Activated CD4-positive, alpha-beta T cell treated with anti-CD3 and anti-CD28 coated beads, Interleukin-2, Interleukin-6, amounts not matched to agents 100 ng/mL and 50 ng/mL, durations not matched to agents 16 hours and 8 hours (primary cell): ENCODE measurements at places on chromosomes 5 and 9.
A peak's percentile ranks its signal among the peaks of the same experiment; 100 is the strongest.

DNA sequence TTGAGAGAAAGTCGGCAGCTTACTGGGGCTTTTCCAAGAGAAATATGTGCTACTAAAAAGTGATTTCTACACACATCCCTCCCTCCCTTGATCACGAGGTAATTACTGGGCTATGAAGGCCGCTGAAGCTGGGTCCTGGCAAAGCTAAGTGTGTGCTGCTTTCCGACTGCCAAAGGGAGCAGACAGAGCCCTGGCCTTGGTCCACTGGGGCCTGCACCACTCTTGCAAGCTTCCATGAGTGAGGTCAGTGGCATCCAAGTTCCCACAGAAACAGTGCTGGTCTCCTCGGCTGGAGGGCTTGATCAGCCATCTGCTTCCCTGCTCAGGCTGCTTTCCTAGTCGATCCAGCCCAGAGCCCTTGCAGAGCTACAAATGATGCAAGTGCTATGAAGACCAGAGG is 154.8 kb upstream of the LHFPL2 start:
- no peak for DNase-seq

DNA sequence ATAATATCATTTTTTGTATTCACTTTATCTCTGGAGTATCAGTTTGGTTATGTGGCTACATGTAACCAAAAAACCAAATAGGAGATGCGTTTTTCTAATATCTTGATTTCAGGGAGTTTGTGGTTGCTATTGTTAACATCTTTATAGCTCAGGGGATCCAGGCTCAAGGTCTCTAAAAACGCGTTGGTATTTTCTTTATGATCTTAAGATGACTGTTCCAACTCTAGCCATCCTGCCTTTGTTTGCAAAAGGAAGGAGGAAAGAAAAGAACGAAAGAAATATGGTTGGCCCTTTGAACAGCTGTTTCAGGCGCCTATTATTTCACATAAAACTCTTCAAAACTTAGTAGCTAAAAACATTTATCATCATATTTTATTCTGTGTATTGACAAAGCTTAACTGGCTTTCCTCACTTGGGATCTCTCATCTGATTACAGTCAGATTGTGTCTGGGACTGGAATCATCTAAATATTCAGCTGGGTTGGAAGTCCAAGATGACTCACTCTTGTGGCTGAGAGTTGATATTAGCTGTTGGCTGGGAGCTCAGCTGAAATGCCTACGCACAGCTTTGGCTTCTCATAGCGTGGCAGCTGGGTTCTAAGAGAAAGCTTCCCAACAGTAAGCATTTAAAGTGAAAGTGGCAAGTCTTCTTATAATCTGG is 60.1 kb downstream of the FAM174A start:
- peak; percentile 10 for DNase-seq

DNA sequence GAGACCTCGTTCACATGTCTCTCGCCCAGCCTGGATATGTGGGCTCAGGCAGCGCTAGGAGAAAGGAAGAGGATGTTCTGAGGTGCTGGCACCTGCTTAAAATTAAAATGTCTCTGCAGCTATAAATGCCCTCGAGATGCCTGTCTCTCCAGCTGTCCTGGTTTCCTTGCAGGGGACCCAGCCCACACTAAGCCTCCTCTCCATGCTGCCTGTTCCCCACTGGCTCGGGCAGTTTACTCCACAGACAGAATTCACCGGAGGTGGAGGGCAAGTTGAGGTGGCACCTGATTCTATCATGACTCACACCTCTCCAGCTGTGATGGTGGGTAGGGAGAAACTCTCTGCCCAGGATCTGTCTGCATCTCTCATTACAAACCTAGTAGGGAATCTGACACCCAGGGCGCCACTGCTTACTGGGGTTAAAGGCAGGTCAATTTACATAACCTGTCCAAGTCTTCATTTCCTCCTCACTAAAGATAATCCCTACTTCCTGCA is 420.9 kb downstream of the SPOCK1 start:
- no peak for DNase-seq

- DNase-seq: no peak
Observed at GRCh38 chr9:73845539-73845938, 651.6 kb upstream of the RORB start.

DNA sequence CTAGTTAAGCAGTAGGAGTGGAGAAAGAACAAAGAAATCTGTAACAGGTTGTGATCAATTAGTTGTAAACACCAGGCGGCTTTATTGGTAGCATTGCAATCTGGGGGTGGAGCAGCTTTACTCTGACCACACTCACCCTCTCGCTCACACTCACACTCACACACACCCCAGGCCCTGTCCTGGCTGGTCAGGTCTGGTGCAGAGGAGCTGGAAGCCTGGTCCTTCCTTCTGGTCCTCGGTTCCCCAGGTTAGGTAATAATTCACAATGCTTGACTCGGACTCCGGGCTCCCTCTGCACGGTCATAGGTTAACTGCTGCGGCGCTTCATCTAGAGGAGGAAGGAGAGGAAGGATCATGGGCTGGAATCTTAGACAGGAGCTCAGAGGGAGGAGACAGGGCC is 1.6 kb downstream of the CCL19 start:
- no peak for DNase-seq

DNA sequence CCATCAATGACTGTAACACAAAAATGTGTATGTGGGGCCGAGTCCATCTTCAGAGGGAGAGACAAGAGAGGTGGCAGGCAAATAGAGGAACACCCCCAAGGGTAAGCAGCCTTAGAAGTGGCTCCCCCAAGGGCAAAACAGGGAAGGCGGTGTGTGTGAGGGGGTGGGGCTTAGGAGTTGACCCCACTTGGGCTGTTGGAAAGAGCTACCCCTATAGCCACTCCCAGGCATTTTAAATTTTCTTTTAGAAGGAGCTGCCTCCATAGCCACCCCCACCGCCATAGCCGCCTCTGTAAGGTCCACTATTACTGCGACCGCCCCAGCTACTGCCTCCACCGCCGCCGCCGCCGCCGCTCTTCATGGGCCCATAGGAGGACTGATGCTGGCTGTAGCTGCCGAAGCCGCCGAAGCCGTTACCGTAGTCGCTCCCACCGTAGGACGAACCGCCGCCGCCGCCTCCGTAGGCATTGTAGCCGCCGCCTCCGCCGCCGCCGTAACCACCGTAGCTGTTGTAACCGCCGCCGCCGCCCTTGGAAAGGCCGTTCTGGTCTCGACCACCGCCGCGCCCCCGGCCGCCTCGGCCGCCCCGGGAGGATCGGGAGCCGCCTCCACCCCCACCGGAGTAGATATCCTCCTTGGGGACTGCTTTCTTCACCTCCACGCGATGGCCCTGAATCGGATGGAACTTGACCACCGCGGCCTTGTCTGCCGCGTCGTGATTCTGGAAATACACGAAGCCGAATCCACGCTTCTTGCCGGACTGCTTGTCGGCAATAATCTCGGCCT is 1.1 kb downstream of the HNRNPA0 start:
- DNase-seq: peak; percentile 56

- DNase-seq: peak; percentile 77
Observed at GRCh38 chr9:109817846-109818472, 38.0 kb downstream of the PALM2AKAP2 start.

DNA sequence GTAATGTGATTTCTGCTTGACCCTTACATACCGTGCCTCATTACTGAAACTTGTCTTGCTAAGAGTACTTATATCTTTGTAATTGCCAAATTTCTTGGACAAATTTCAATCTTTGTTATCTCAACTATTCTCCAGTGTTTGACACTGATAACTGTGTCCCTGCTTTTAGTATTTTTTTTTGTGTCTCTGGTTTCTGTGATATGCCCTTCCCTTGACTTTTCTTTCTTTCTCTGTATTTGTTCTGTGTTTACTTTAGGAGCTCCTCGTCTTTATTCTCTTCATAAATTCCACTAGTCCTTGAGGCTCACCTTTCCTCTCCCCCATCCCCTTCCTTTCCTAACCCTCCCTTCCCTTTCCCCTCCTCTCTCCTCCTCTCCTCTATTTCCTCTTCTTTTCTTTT is 123.7 kb upstream of the FBXL17 start:
- no peak for DNase-seq

DNA sequence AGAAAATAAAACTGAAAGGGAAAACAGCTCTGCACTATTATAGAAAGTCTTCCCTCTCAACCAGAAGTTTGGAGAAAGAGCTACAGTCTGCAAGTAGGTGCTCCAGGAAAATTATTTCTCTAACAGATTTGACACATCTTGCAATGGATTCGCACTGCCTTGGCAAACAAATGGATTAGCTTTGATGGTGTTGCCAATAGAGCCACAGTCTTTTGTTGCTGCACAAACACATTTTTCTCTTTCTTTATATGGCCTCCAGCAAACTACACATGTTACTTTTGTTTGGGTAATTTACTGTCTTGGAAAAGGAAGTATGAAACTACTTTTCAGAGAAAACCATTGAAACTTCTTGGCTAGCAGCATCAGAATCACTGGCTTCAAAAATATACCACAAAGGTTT is 523.1 kb downstream of the EFNA5 start:
- no peak for DNase-seq

GRCh38 chr9:3576328-3576727 is 50.5 kb upstream of the RFX3 start:
- DNase-seq: no peak

DNA sequence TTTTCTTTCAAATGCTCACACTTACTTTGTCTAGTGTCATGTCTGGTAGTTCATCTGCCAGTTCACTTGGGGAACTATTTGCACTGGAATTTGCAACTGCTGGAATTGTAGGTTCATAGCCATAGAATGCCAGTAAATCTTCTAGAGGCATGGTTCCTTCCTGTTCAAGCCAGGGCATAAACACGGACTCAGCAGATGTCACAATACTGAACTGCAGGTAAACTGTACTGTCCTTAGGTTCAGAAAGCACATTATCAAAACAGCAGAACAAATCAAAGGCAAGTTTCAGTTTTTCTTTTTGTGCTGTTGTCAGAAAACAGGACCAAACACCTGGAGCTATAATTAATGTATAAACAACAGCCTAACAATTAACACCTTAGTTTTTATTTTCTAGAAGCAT is 13.1 kb downstream of the MIER3 start:
- no peak for DNase-seq

DNA sequence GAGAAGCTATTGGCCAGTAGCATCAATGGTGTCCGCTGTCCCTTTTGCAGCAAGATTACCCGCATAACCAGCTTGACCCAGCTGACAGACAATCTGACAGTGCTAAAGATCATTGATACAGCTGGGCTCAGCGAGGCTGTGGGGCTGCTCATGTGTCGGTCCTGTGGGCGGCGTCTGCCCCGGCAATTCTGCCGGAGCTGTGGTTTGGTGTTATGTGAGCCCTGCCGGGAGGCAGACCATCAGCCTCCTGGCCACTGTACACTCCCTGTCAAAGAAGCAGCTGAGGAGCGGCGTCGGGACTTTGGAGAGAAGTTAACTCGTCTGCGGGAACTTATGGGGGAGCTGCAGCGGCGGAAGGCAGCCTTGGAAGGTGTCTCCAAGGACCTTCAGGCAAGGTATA is 10.8 kb downstream of the TRIM32 start:
- no peak for DNase-seq

DNA sequence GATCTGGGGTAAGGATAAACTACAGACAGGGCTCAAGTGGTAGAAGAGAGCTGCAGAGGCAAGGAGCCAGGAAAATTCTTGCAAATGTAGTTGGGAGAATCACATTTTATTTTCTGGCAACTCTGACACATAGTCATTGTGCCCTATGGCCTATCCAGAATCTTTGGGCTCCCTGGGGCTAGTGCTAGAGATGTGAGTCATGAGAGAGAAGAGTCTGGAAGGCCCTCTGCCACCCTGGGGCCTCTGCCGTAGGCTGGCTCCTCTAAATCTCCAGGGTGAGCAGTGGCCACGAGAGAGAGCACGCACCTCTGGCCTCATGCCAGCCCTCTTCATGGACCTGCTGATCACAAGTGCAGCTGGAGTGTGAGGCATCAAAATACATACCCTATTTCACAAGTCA is 74.3 kb upstream of the SSBP2 start:
- DNase-seq: no peak

DNA sequence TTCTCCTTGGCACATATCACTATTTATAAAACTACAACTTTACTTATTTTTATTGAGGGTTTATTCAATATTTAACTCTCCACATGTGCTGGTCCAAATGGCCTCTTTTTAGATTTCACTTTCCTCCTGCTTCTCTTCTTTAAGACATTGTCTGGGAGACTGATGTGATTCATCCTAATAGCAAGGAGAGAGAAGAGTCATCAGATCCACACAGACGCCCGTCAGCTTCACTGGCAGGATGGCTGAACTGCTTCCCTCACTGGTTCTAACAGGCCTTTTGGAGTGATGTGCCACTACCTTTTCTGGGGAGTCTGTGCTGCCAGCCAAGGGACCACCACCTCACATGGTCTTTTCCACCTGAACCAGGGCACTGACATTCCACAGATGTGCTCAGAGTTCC is 16.5 kb upstream of the ROR2 start:
- no peak for DNase-seq

DNA sequence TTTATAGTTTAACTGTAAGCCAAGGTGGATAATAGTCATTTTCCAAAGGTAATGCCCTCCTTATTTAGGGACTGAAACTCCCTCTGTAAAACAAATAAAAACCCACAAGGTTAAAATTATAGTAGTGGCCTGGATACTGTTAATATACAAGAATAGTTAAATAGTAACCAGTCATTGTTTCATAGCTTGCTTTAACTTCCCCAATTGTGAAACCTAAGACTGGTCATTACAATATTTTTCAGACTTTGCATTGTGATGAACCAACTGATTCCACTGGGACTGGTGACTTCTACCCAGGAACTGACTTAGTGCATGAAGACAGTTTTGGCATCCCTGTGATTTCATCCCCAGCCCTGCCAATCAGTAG is 162.6 kb downstream of the SMC2 start:
- DNase-seq: no peak

DNA sequence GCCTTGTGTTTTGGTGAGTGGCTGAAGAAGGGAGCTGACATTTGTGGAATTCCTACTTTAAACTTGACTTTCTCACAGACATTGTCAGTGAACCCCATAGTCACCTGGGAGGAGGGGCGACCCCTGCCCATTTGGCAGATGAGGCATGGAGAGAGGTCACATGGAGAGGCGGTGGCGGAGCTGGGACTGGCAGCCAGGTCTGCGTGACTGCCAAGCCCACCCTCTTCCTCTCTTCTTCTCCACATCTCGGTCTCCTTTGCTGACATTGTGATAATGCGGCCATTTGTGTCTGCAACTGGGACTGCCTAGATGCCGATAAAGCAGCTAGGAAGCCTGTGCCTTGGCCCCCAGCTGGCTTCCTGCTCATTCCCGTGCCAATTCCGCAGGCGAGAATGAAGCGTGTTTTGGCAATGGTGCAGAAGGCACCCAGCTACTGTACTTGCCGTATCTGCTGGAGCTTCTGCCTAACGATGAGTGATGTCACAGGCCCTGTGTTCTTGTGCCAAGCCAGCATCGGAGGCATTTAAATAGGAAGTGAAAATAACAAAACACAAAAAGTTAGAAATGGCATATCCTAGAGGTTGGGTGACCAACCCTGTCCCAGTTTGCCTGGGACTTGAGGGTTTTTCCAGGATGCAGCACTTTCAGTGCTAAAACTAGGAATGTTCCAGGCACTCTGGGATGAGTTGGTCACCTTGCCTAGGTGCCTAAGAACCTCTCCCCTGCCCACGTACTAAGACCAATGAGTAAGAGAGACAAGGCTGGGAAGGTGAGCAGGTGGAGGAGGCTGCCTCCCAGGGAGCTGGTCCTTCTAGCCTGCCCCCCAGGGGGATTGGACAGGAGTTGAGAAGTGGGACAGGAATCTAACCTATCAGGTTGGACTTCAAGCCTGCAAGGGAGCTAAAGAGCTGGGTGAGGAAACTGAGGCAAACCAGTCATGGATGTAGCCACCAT is 23.6 kb downstream of the OLFML2A start:
- no peak for DNase-seq

- DNase-seq: no peak
Observed at GRCh38 chr5:169628892-169629291, 8.2 kb upstream of the DOCK2 start.

- no peak for DNase-seq
Observed at GRCh38 chr5:11062397-11062796, 301.4 kb upstream of the DAP start.

- DNase-seq: no peak
Observed at GRCh38 chr9:131485728-131486422, 16.8 kb upstream of the POMT1 start.
